Fibroblast of skin of abdomen (primary cell): ENCODE measurements at places on chromosomes 3 and 15.

GRCh38 chr3:169387751-169388696, 275.5 kb downstream of the MECOM start:
- peak; percentile 4 for DNase-seq

- DNase-seq = no peak
Measured at GRCh38 chr15:56411122-56411749, 46.0 kb downstream of the TEX9 start.

DNA sequence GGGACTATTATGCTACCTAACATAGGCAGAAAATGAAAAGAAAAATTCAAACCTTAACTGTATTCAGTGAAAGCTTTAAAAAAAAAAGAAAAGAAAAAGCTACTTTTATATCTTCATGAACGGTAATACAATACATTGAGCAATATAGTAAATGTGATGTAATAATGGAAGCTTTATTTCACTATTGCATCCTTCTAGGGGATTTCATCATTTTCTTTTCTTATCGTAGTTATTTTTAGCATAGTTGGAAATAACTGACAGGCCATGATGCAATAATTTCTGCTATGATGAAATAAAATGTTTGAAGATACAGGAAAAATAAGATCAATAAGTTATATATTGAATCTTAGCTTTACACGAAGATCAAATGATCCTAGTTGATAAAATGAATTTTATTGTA, 40.3 kb upstream of the ZCWPW2 start:
- no peak for DNase-seq

DNA sequence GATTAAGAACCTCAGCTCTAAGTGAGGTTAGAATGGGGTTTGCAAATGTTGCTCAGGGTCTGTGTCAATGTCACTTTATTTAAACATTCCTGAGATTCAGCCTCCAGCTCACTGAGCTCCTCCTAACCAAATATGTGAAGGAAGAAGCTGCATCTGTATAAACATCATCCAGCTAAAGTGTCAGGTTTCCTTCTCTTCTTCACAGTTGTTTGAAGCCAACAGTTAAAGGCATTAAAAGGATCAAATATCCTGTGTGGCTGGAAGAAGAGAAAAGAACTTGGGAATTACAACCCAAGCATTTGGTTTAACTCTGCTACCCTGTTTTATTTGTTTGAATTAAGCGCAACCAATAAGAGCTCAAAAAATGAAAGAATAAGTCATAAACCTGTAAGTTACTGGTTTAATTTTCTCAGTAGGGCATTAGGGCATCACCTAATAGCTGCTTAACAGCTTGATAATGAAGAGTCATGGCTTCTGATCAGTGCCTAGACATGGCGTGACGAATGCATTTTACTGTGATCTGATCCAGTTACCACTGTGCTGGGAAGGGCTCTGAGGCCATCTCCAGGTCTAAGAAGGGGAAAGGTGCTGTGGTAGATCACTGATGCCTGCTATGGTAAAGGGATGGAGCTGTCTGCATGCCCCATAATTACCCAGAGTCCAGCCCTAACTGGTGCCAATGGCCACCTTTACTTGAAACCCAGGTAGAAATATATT, 165.7 kb upstream of the TSC22D2 start:
- DNase-seq = peak; percentile 77

- DNase-seq = no peak
Measured at GRCh38 chr3:140188285-140188684, 253.3 kb downstream of the CLSTN2 start.

GRCh38 chr3:185680231-185680630, 94.1 kb downstream of the SENP2 start:
- peak; percentile 79 for DNase-seq

DNA sequence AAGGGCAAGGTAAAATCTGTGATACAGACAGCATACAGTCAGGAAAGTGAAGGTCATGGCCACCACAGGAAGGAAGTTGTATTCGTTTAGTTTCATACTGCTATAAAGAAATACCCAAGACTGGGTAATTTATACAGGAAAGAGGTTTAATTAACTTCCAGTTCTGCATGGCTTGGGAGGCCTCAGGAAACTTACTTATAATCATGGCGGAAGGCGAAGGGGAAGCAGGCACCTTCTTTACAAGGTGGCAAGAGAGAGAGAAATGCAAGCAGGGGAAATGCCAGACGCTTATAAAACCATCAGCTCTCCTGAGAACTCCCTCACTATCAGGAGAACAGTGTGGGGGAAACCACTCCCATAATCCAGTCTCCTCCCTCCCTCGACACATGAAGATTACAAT, 353.7 kb upstream of the SEMA6D start:
- no peak for DNase-seq

DNA sequence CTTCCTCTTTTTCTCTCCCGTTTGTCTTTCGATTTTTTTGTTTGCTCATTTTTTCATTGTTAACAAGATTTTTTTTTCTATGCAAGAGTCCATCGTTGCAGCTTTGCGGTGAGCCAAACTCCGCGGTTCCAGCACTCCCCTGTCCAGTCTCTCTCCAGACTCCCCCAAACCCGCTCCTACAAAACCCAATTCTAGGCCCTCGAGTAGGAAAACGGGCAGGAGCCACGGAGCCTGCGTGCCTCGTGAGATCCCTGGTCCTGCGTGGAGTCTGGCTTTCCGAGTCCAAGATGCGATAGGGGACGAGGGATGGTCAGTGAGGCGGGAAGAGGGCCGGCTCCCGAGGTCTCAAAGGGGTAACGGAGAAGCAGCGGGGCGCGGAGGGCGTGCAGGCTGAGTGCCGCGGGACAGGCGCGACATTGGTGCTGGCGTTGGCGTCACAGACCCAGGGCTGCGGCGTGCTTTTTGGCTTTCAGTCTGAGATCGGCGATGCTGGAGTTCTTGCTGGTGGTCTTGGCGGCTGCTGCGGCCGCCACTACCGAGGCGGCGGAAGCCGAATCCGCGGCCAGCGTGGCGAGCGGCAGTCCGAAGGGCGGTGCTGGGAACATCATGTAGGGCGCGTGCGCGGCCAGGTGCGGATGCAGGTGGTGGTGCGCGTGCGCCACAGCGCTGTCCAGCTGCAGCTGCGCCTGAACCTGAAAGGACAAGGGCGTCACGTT, 8.5 kb downstream of the SHOX2 start:
- no peak for DNase-seq

DNA sequence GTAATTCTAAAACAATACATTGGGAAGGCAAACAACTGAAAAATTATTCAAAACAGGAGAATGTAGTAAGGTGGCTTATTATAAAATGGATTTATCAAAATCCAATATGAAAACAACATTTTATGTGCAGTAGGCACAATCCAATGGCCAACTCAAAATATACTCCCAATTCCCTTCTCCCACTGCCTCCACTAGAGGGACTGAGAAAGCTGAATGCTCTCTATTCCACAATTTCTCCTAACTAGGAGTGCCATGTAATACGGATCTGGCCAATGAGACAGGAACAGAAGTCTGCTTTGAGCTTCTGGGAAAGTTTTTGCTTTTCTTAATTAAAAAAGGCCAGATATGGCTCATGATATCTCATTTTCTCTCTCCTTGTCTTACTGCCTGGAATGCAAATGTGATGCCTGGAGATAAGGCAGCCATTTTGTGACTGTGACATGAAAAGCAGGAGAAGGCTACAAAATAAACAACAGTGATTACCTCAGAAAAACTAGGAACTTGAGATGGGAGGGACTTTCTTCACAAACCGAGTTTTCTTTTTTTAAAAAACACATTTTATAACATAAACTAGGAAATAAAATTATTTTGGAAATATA, 18.8 kb upstream of the VGLL4 start:
- DNase-seq = peak; percentile 28

DNA sequence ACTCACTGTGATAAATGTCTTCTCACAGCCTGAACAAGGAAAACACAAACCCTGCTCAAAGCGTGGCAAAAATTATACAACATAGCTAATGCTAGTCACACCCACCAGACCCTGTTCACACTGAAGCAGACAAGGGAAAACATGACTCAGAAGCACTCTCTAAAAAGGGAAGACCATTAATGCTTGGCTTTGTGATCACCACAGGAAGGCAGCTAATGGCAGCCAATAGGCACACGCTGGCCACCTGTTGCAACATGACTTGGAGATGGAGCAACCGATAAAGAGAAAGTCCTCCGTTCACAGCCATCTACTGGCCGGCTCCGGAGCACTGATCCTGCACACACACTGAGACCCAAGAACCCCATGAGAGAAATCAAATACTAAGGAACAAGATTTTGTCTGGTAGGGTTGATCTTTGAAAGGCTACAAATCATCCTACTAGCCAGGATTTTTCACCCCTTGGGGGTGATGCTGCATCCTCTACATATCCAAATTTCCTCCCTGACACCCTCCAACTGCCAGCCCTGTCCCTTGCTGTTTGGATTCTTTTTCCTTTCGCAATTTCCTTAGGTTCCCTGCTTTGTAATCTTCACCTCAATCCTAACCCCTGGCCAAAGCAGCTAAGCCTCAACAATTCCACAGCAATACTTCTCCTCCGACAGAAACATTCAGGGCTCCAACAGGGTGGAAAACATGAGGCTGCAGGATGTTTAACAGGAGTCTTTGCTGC, 3.2 kb downstream of the ZXDC start:
- DNase-seq = peak; percentile 74

DNA sequence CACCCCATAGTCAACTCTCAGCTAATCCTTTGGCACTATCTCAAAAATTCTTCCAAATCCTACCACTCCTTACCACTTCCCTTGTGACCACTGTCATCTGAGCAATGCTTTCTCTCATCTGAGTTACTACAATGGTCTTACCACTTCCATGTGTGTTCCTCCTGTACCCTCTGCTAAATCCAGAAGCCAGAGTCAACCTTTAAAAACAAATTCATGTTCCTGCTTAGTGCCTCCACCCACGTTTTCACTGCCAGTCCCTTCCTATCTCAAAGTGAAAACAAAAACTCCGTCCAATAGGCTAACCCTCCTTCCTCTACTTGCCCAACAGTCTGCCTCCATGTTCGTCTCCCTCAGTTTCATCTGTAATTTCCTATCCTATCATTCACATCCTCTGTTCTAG, 109.0 kb downstream of the ADAMTS9 start:
- DNase-seq = no peak

- DNase-seq = no peak
Measured at GRCh38 chr3:121757087-121757811, 7.7 kb upstream of the GOLGB1 start.

- no peak for DNase-seq
Measured at GRCh38 chr3:55531321-55531720, 44.2 kb upstream of the WNT5A start.

GRCh38 chr3:130700541-130700940, 46.1 kb downstream of the PIK3R4 start:
- DNase-seq = no peak

DNA sequence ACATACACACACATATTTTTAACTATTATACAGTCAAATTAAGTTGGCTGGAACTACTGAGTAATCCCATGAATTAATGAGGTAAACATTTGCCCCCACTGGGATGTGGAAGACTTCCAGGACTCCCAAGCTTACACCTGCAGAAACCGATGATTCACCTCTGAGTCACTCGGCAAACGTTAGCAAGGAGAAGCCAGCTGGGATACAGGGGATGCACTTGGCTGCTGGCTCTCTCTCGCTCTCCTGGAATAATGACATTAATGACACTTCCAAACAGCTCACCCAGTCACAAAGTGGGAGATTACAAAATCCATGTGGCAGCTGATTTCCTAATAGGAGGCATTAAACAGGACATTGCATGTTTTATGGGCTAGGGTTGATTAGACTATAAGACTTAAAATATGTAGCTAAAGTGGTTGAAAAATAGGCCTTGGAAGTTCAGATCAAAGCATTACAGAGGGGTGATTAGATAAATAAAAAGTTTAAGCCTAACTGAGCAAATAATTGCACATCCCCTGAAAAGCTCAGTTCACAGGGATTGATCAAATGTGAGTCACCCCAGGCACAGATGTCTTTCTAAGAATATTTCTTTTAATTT, 500.9 kb downstream of the SOX2 start:
- DNase-seq = peak; percentile 88

DNA sequence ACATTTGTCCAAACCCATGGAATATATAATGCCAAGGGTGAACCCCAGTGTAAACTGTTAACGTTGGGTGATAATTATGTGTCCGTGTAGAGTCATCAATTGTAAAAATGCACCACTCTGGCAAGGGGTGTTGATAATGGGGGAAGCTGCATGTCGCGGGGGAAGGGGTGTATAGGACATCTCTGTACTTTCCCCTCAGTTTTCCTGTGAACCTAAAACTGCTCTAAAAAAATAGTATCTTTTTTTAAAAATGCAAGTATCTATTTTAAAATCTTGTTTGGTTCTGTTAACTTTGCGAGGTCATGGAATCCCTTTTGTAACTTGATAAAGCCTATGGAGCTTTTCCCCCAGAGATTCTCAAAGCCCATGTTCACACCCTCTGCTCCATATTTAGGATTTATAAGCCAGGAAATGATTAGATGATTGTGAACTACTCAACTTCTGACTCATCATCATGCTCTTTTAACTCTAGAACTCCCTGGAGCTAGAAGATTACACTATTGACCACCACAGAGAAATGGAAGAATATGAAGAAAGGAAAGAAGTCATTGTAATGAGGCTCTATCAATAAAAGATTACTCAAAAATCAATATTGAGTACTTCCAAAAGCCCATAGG, 56.1 kb upstream of the C3orf49 start:
- DNase-seq = peak; percentile 77

- DNase-seq = peak; percentile 35
Measured at GRCh38 chr3:126083511-126083912, 412 bp downstream of the SLC41A3 start.

- peak; percentile 48 for DNase-seq
Measured at GRCh38 chr3:33717616-33717865, 513 bp downstream of the CLASP2 start.

GRCh38 chr3:143897576-143898295, 49.5 kb upstream of the SLC9A9 start:
- peak; percentile 77 for DNase-seq

- DNase-seq = no peak
Measured at GRCh38 chr3:25665315-25666280, 891 bp upstream of the TOP2B start.

- peak; percentile 99 for DNase-seq
Measured at GRCh38 chr3:171874251-171874681, 31.1 kb downstream of the TMEM212 start.

DNA sequence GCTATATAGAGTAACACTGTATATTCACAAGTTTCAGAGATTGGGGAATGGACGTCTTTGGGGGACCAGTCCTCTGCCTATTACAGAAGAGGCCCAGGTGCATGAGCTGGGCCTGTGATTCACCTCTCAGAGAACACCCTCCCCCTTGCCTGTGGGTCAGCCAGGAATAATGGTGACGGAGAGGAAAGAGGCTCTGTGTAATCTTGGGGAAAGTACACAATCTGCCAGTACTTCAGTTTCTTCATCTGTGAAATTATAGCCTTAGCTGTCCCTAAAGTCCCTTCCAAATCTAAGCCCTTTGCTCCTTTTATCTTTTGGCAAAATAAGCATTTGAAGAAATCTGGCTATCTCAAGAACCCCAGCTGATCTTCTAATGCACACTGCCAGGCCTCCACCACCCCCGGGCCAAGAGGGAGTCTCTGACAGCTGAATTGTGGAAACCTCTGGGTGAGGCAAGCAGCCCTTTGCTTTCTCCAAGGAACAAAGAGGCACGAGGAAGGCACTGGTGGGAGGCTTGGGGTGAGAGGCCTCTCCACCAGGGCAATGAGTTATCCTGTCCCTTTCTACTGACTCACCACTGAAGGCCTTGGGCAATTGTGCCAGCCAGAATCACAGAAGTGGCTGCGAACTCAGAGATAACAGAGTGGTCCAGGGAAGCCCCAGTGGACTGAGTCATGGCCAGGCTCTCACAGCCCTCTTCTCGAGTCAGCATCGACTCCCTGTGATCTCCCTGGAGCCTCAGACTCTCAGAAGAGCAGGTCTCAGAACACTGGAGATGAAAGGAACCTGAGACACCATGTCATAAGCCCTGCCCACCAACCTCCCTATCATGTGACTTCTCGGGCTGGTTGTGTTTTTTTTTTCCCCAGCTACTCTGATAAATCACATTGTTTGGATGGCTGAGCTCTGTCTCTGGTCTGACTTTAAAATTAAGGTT, 31.8 kb downstream of the CCNL1 start:
- DNase-seq = peak; percentile 59
